ENCODE measurements at places on chromosomes 2 and 18. TPM values are rescaled to one million over a fixed set of nuclear protein-coding genes. Genes with fewer than 3 reads are reported as not detected.

ALPP gene
- total RNA-seq = not detected

RUFY4 gene
- not detected for total RNA-seq

HOXD12 gene
- total RNA-seq = not detected

DNAJC10 gene
- total RNA-seq = 146 TPM

HOXD8 gene
- 7.8 TPM for total RNA-seq

DQX1 gene
- total RNA-seq = not detected

NPPC gene
- not detected for total RNA-seq

NPHP1 gene
- 9.9 TPM for total RNA-seq

CYS1 gene
- total RNA-seq = not detected

HES6 gene
- total RNA-seq = 8.8 TPM

RAX gene
- not detected for total RNA-seq

MC5R gene
- not detected for total RNA-seq

STARD7 gene
- total RNA-seq = 142 TPM

WDPCP gene
- total RNA-seq = 7.3 TPM

GREB1L gene
- under 0.01 TPM for total RNA-seq

DSEL gene
- total RNA-seq = 6.2 TPM

DSG1 gene
- total RNA-seq = not detected

STPG4 gene
- not detected for total RNA-seq

ELOA2 gene
- total RNA-seq = not detected

AQP4 gene
- total RNA-seq = not detected

CYP26B1 gene
- under 0.01 TPM for total RNA-seq

COL4A4 gene
- total RNA-seq = not detected

SCTR gene
- total RNA-seq = not detected

MRPS5 gene
- 59.1 TPM for total RNA-seq

PROM2 gene
- 0.65 TPM for total RNA-seq

RTTN gene
- 16.0 TPM for total RNA-seq

NTSR2 gene
- not detected for total RNA-seq

CYP27C1 gene
- total RNA-seq = not detected

ASB18 gene
- total RNA-seq = not detected

ANO7 gene
- total RNA-seq = 0.15 TPM

Data from epithelial cell of umbilical artery (primary cell).